ENCODE measurements at places on chromosomes 7 and 10.

- DNase-seq = no peak
These were observed 58.3 kb downstream of the SEMA3A start for GRCh38 chr7:84136336-84136735.

DNA sequence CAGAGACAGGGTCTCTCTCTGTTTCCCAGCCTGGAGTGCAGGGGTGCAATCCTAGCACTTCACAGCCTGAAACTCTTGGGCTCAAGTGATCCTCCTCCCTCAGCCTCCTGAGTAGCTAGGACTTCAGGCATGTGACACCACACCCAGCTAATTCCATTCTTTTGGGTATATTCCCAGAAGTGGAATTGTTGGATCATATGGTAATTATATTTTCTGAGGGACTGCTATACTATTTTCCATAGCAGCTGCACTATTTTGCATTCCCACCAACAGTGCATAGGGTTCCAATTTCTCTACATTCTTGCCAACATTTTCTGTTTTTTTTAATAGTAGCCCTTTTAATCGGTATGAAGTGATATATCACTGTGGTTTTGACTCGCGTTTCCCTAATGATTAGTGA is 30.0 kb upstream of the RAB11FIP2 start:
- no peak for DNase-seq

- DNase-seq = no peak
These were observed 181.5 kb upstream of the TRIM24 start for GRCh38 chr7:138278601-138279000.

GRCh38 chr10:84290235-84290634 is 38.2 kb upstream of the CCSER2 start:
- DNase-seq = no peak

DNA sequence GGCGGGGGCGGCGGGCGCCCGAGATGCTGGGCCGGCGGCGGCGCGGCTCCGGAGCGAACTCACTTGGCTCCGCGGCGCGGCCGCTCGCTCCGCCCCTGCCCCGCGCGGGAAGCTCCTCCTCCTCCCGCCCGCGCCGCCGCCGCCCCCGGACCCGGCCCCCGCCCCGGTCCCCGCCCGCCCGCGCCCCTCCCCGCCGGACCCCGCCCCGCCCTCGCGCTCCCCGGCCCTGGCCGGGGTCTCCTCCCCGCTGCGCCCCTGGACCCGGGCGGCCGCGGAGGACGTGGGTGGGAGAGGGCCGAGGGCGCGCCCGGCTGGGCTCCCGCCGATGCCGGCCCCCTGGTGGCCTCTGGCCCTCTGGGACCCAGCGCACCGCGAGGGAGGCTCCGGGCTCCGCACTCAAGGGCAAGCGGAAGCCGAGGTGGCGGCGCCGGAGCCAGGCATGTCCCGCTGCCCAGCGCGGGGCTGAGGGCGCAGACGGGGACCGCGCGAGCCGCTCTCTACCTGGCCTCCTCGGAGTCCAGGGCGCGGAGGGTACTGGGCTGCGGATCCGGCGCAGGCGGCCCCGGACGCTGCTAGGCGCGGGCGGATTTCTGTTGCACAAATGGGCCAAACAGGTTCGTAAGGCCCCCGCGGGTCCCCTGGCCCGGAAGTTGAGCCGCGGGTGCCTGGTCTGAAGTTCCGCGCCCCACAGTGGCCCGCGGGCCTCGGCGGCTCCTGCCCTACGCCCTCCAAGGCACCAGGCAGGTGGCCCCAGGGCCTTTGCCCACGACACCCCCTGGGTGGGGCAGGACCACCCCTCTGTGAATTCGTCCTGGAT is at the start of gene TCERG1L:
Gene TCERG1L, minus strand, starts transcription at position 61 of the 817 bp plus-strand sequence. CDS start 86 bp downstream, outside the sequence.
- no peak for DNase-seq

- no peak for DNase-seq
These were observed 370.6 kb upstream of the IGFBP3 start for GRCh38 chr7:46291601-46292150.

- no peak for DNase-seq
These were observed 835.0 kb downstream of the GATA3 start for GRCh38 chr10:8889538-8889937.

DNA sequence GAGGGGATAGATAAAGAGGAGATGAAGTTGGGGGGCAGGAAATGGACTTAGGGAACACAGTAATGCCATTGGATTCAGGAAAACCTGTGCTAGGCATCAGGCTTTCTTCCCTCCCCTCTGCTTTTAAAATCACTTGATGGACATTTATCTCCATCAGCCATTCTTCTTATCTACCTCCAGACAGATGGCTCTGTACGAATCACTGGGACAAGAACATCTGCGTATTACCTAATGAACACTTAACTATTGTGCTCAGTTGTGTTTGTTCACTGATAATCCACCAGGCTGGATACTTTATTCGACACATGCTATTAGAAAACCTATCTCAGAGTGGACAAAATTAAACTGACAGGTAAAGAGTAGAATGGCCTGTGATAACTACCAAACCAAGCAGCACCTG is 40.0 kb downstream of the TNKS2 start:
- no peak for DNase-seq

- DNase-seq = no peak
These were observed 323.3 kb downstream of the PHTF2 start for GRCh38 chr7:78121888-78122287.

DNA sequence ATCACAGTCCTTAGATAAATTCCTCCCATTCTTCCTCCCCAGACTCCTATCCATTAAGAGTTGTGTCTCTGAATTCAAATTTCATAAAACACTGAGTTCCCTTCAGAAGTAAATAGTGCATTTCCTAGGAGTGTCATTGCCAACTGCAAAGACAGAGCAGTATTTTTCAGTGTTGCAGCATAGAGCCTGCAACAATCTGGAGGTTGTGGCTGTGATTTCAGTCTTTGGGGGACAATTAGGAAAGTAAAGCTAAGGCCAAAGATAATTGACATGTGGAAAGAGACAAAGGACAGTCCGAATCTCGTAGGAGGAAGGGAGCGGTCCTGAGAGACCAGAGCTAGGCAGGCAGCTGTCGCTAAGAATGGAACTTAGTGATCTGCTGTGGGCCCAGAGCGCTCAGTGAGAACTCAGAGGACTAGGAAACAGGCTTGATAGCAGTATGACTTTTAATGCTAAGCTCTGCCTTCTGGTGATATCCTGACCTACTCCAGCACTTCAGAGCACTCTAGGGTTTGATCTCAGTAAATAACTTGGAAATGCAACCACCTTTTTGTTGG is 46.2 kb downstream of the PRPF18 start:
- no peak for DNase-seq

DNA sequence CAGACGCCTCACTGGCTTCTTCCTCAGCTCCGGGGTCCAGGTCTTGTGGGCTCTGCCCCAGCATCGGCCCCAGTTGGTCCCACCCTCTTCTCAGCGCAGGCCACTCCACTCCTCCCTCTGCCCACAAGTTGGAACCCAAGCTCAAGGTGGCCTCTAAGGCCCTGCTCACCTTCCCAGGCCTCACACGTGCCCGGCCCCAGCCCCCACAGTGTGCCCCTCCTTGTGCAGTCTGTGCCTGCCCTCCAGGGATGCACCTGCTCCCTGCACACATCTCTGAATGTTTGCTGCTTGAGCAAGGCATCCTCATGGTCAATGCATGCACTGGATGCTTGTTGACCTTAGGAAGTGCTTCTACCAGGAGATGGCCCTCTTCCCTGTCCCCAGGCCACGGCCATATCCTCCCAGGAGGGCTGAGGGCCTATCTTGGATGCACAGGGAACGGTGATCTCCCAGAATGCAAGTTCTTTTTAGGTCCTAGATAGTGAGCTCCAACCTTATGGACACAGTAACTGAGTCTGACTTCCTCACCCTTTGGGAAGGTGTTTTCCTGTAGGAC is 7.7 kb upstream of the AEBP1 start:
- DNase-seq = no peak

DNA sequence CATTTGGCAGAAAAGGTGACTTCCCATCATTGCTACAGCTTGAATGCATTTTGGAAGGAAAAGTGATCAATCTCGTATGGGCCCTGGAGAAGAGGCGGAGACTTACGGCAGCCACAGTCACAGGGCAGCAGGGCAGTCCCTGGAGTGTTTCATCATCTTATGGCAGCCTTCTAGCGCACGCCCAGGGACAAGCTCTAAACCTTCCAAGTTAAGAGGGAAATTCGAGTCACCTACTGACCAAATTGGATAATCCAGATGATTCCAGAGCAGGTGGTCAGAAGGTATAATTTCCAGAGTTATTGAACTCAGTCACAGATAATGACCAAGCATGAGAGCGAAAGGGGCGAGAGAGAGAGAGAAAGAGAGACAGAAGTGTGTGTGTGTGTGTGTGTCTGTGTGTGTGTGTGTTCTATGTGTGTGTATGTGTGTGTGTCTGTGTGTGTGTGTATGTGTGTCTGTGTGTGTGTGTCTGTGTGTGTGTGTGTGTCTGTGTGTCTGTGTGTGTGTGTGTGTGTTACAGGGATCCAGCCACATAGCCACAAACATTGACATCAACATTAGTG is 123.7 kb upstream of the ADAM12 start:
- DNase-seq = no peak

DNA sequence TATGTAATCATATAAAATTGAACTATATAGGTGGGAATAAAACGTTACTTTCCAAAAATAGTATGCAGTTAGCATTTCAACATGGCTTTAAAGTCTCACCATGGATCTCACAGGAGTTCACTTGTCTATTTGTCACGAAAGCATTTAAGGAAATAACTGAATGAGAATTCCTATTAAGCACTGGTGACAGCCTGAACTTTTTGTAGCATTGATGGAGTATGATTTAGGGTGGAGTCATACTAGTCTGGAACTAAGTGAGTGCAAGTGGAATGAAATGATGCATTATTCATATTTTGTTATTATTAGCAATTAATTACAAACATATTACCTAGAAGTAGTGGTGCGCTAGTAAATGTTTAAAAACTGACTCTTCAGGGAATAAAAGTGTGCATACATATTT is 26.0 kb upstream of the HIBADH start:
- DNase-seq = no peak

DNA sequence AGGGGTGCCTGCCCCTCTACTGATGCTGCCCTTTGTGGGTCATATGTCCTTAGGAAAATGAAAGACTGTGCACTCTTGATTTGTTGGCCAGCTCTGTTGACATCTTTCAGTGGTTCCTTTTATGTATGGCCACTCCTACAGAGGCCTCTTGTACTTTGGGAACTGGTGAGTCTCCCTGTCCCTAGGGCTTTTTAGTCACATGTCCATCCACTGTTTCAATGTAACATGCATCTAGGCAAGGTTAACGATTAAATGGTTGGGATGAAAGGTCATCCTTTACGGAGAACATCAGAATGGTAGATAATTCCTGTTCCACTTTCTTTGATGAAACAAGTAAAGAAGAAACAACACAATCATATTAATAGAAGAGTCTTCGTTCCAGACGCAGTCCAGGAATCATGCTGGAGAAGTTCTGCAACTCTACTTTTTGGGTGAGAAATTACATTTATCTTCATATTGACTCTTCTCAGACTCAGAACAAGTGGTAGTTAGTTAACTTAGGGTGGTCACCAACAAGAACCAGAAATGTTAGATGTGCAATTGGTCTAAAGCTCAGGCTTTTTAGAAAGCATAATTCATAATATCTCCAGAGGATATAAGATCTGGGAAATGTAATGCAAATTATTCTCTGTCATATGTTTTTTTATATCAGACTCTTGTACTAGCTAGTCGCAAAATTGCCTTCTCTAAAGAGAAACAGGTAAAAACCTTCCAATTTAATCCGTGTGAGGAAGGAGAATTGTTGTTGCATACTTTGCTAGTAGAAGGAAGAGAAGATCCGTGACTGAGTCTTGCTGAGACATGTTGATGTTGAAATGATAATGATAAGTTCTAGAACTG is at the start of gene ABCC2:
Gene ABCC2, plus strand, starts transcription at position 194 of the 840 bp plus-strand sequence. Its CDS starts 205 bp downstream, at position 399.
- DNase-seq = no peak

DNA sequence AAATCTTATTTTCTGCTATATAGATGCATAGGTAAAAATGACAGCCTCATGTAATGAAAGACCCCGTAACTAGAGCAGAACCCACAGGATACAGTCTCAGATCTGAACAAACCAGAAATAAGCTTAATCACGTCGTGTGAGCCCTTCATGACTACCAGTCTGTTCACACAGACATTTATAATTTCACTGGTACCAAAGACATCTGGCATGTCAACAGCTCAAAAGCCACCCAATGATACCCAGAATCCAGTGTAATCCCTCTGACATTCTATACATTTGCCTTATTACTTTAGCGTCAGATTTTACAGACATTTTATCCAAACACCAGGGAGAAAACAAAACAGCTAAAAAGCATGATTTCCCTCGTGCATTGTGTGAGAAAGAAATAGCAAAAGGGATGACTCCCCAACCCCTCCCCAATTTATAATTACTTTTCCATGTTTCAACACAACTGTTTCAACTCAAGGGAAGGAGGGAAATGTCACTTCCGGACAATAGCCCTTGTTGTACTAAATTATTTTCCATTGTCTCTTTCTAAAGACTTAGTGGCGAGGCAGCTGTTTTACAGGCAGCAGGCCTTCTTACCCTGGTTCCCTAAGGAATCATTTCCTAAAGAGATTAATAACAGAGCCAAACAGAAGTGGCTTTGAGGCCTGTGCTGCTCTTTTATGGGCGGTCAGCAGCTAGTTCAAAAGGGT is 33.2 kb downstream of the DOCK4 start:
- DNase-seq = no peak

DNA sequence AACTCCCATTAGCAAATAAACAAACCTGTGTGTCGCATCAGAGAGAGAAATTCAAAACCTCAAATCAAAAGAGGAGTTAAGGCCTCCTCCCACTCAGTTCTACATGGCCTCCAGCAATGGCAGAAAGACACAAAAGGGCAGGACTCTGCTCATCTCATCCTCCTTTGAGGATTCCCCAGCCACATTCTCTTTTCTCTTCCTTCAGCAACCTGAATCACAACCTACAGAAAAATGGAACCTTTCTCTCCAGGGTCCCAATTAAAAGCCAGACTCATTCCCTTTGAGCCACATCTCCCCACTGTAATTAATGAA is 7.9 kb downstream of the OSBPL3 start:
- DNase-seq = no peak

DNA sequence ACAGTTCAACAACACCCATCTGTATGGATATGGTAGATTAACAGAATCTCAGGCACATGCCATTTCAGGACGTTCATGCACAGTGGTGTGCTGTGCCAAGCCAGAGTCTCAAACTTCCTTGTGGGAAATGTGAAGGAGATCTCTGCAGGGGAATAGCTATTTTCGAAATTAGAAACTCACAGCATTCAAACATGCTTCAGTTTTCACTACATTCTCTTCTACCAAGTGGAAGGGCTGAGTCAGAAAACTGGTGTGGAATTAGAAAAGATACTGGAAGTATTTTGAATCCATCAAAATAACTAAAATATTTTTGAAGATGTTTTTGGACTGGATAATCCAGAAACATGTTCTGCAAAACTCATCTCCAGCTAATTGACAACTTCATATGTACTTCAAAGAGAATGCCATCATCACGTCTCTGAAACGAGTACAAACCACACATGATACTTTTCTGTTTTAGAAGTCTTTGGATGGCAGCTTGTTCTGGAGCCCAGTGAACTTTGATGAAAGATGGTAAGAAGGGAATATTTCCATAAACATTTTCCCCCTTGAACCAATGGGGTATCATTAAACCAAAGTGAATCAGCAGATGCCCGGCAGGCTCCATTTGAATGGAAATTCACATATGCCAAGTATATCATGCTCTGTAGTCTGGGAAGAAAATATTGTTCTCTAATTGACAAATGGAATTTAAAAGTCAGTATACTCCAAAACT is 616.3 kb upstream of the IGFBP3 start:
- no peak for DNase-seq

All from prostate gland (tissue), 2 donors.